T-cell (primary cell): ENCODE measurements at places on chromosomes 12 and 14.

GRCh38 chr12:105202202-105202601, 33.8 kb downstream of the APPL2 start:
- no peak for DNase-seq

GRCh38 chr12:84822525-84822924, 90.1 kb downstream of the SLC6A15 start:
- no peak for DNase-seq

GRCh38 chr12:4496145-4496838, 42.4 kb upstream of the RAD51AP1 start:
- DNase-seq: no peak

DNA sequence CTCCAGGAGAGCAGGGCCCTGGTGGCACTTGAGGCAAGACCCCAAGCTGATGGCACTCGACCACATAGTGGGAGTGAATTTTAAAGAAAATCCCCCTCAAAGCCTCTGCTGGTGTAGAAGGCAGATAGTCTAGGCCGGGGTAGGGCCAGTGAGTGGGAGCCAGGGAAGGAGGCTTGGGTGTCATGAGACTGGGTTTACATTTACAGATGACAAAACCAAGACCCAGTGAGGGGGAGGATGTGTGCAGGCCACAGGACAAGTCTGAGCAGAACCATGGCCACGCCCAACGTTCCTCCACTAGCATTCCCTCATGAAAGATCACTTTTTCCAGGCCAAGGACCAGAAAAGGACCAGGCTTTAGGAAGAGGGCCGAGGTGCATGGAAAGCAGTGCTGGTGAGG, 42.0 kb downstream of the EVL start:
- no peak for DNase-seq

DNA sequence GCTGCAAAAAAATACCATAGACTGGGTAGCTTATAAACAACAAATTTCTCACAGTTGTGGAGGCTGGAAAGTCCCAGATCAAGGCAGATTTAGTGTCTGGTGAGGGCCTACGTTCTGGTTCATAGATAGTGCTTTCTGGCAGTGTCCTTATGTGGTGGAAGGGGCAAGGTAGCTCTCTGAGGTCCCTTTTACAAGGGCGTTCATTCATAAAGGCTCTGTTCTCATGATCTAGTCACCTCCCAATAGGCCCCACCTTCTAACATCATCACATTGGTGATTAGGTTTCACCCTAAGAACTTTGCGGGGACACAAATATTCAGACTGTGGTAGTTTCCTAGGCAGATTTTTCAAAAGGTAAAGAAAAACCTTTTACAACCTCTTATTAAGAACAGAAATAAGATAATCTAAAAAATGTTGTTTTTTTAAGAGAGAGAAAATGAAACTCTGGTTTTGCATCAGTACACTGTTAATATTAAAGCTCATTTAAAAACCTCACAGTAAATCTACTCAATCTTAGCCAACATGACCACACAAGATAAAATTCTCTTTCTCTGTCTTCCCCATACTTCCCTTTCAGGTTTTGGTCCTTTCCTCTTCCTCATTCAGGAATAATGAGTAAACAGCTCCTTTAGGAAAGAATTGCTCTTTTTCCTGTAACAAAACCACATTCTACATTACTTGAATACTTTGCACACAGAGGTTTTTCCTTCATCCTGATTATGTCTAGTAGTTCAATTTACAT, 117.5 kb downstream of the UNC79 start:
- no peak for DNase-seq

- no peak for DNase-seq
These were observed 138.6 kb upstream of the MDM1 start for GRCh38 chr12:68470664-68471328.

DNA sequence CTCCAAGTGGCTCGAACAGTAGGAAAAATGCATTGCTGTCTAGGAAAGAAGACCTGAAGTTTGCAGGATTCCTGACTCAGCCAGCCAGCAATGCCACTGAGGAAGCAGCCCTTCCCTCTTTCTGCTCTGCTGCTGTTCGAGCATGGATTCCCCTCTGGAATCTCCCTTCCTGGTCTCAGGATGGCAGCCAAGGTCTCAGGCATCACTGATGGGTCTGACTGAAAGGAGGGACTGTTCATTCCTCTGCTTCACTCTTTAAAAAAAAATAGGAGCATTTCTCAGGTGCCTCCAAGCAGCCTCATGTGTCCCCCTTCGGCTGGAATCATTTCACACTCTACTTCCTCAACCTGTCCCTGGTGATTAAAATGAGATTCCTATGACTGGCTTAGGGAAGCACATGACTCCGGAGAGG, 62.4 kb downstream of the SLC15A4 start:
- DNase-seq: no peak

DNA sequence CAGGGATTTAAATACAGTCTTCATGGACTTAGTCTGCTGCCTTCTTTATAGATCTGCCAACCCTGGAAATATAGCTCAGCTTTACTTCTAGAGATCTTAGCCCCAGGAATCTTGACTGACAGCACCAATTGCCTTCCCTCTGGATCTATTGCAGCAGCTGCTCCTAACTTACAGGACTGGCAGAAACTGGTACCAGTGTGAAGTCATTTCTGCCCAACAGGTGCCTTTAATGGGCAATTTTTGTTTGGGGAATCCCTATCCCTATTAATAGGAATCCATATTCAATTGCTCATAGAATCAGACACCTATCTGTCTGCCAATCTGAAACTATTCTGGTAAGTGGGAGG, 27.2 kb downstream of the SPX start:
- DNase-seq: no peak

GRCh38 chr14:29636870-29637269, 290.8 kb downstream of the PRKD1 start:
- no peak for DNase-seq

DNA sequence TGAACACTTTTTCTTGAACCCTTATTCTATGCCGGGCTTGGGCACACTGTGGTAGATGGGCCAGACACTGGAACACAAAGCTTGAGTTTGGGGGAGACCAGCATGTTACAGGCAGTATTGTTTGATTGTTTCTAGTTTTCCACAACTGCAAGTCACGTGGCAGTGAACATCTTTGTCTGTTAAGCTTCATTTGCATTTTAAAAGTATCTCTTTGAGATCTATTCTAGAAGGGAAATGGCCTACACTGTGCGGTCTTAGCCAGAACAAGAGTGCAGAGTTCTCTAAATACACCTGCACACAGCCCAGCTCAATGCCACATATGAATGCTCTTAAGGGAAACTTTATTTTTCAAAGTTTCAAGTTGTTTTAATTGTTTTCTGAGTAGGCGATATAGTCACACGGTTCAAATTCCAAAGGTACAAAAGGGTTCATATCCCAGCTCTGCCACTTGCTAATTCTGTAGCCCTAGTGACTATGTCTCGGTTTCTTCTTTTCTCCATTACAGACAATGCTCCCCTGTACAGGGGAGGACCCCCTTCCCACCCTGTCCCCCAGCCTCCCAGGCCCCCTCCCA, 24.9 kb downstream of the RIN3 start:
- DNase-seq: no peak

DNA sequence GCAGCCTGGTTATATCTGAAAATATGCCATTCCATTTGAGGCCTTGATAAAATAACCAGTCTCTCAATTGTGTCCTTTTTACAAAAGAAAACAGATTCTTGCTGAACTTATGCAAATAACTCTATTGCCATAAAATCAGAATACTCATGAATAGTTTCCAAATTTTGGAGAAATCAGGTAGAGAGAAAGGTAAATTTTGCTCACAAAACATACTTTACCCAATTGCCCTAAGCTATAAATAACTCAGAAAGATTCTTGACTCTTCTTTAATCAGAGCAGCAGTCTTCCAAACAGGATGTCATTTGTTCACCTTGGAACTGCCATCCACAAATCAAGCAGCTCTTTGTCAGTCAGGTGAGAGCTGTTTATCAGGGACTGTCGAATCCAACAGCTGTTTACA, 12.6 kb downstream of the ZNF26 start:
- DNase-seq: no peak

- DNase-seq: no peak
These were observed 80.4 kb downstream of the RASSF9 start for GRCh38 chr12:85755760-85756159.

- no peak for DNase-seq
These were observed 166.6 kb downstream of the NUBPL start for GRCh38 chr14:31727797-31728196.
